ENCODE measurements at places on chromosomes 12 and 14.

- DNase-seq = no peak
These were observed 101.7 kb upstream of the CLEC14A start for GRCh38 chr14:38357557-38357956.

DNA sequence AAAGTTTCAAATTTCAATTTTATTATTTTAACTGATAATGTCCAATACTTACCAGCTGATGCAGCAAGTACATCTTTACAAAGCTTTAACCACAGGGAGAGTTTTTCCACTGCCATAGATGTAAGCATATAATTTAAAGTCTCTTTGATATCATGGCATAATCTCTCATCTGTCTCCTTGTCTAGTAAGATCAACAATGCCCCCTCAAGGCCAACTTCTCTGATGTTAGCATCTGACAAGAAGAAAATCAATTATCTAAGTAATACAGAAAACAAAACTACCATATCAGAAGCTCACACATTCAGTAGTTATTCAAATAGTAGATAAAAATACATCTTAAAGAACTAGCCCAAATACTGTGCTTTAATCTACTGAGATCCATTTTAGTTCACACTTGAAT is 94.2 kb downstream of the HEATR5A start:
- DNase-seq = no peak

GRCh38 chr12:130026608-130027176 is 122.9 kb upstream of the TMEM132D start:
- DNase-seq = no peak

DNA sequence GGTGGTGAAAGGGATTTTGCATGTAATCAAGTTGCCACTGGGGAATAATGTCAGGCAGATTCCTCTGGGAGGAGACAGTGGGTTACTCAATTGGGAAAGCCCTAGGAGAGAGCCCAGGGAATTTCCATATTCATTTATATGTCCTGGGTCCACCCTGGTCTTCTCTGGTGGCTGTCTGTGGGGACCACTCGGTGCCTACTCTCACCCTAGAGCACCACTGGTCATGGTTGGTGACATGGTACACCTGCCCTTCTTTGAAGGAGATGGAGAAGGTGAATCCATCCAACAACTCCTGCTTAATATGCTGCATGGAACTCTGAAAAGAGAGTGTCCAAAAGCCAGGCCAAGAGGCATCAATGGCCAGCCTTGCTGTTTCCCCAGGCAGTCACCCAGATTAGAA is 12.8 kb upstream of the RERG start:
- no peak for DNase-seq

DNA sequence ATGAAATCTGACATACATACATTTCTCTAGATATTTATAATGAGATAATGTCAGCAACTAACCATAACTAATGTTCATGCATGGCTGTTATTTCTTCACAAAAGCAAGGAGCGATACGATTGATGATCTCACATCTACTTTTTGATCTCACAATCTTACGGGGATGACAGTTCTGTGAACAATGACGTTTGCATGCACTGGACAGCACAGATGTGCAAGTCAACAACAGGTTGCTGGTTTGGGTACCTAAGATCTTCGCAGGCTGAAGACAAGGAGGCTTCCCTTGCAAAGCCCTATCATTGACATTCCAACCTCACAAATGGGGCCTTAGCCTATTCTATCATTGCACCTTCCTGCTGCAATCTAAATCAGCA is 53.6 kb downstream of the C12orf42 start:
- no peak for DNase-seq

DNA sequence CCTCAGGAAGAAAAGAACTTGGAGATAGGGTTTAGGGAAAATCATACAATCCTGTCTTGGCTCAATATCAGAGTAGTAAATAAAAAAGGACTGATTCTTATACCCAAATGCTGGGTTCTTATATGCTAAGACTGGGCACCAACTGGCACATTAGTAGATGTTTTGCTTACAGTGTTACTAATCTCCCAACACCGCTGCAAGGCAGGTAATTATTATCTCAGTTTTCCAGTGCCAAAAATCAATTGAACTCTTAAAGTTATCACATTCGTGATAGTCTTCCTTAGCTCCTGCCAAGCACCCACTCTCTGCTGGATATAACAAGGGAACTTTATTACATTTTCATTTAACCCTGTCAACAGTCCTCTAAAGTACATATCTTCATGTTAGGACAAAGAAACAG is 25.0 kb upstream of the HIGD1C start:
- no peak for DNase-seq

- no peak for DNase-seq
These were observed 412.7 kb upstream of the SEL1L start for GRCh38 chr14:81946375-81946774.

- DNase-seq = no peak
These were observed 393.1 kb upstream of the RGS6 start for GRCh38 chr14:71538938-71539649.

GRCh38 chr12:66119229-66119869 is 11.2 kb downstream of the LLPH start:
- no peak for DNase-seq

GRCh38 chr12:51942501-51943000 is 8.9 kb upstream of the ACVR1B start:
- DNase-seq = no peak

- no peak for DNase-seq
These were observed 315.9 kb downstream of the BMP4 start for GRCh38 chr14:53640695-53641094.

- no peak for DNase-seq
These were observed 103.9 kb downstream of the ARID2 start for GRCh38 chr12:45833401-45833800.

GRCh38 chr12:105878964-105879363 is 259.8 kb downstream of the NUAK1 start:
- no peak for DNase-seq

DNA sequence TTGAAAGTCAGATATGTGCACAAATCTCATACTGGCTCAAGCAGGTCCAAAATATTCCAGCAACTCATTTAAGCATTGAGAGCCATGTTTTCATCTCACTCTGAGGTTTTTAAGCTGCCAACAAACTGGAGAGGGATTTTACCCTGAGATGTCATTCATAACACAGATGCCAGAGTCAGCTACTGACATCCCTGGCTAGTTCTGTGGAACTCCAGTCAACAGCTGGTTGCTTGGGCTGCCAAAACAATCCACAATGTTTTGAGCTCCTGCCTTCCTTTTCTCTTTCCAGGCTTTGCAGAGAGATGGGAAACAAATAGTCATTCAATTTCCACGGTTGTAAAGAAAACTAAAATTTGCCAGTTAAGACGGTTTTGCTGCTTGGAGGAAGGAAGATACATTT is 621.2 kb upstream of the FBXO33 start:
- DNase-seq = no peak

DNA sequence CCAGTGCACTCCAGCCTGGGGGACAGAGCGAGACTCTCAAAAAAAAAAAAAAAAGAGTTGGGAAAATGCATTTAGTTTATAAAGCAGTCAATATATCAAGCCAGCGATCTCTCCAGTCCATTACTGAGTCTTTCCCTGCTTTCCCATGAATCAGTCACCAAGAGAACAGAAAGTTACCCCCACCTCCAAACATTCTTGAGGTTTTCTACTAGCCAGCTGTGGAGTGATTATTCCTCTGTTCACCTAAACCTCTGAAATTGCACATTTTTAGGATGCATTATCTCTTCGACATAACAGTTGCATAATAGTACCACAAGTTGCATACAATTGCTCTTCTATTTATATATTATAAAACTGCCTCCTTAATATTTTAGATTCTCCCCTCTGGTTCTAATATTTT is 134.8 kb upstream of the DIO3 start:
- no peak for DNase-seq

- DNase-seq = no peak
These were observed 281.0 kb upstream of the RGS6 start for GRCh38 chr14:71651228-71651627.

DNA sequence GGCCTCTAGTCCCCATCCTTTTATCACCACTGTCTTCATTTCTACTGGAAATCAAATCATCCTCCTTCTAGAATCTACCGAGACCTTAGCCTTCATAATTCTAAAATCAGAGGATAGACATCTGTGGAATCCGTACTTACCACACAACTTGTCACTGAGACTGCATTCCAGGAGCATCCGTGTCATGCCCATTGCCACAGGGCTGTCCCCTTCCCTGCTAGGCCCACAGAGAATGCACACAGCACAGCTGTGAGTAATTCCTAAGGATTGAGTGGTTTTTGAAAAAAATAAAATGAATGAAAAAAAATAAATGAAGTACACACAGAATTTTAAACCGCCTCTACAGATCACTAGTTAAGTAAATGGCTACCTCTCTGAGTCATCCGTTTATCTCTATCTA is 21.0 kb upstream of the MAGOHB start:
- no peak for DNase-seq

DNA sequence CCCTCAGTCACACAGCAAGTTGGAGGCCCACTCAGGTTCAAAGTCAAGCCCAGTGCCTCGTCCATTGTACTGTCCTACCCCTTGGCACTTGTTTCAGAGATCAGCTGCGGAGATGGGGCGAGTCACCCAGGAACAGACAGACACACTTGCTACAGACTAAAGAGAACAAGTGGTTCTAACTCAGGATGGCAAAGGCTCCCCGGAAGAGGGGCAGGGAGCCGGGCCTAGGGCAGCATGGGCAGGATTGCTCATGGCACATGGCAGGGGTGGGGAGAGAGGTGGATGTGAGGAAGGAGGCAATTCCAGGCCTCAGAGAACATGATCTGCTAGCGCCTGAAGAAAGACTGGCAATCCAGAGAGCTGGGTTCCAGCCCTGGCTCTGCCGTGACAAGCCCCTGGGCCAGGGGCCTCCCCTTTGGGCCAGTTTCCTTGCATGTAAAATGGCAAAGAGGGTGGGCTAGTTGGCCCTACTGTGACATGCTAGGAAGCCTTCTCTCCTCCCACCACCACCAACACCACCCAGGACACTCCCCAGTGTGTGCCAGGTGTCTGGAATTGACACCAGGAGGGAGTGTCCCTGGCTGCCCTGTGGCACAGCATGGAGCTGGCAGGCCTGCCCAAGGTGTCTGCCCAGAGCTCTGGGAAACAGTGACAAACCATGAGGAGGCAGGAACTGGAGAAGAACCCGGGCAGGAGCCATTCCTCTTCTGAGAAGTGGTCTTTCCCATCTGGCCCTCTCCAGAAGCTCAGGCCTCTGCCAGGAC is 24.0 kb upstream of the IRF2BPL start:
- DNase-seq = no peak

- no peak for DNase-seq
These were observed 25.8 kb downstream of the TAOK3 start for GRCh38 chr12:118346895-118347294.

DNA sequence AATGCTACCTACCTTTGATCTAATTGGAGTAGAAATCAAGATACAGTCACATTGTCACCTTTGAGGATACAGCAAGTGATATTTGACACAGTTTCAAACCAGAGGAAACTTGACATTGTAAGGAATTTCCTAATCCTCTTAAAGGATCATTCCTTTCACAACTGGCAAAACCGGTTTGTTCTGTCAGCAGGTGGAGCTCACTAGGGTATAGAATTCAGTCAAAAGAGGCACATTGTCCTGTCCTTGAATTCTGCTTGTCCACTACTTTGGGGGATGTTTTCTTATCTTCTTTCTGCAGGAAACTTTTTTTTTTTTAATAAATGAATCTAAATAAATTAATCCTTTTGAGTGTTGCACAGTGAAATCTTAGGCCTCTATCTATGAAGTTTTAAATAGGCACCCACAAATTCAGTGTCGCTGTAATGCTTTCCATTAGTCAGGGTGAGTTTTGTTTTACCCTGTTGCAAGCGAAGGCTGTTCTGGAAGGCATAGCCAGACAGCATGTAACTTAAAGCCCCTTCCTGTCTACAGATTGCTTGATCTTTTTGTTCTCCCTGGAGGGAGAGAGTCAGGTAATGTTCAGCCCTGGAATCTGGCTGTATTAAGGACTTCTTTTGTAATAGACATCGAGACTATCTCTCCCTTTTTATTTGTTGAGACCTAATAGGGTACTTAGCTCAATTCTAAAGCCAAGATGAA is 285.0 kb upstream of the RGS6 start:
- DNase-seq = no peak

- no peak for DNase-seq
These were observed 80.8 kb downstream of the RIC8B start for GRCh38 chr12:106855221-106855758.

DNA sequence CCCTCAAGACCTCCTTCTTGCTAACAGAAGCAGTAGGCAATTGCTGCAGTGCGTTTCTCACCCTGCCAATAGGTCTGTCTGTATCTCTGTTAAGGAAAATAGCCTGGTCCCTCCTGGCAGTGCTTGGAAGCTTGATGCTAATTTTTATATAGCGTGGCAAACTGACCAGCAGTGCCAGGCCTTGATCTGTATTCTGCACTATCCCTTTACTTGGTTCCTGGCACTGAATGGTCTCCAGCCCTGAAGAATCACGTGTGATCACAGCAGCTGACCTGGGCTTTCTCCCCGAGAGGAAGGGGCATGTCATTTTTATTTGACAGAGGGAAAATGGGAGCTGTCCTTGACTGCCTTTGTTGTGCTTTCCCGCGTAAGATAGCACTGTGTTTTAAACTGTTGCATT is 48.7 kb upstream of the TRAF3 start:
- no peak for DNase-seq

- no peak for DNase-seq
These were observed 49.8 kb downstream of the LLPH start for GRCh38 chr12:66080791-66081190.

DNA sequence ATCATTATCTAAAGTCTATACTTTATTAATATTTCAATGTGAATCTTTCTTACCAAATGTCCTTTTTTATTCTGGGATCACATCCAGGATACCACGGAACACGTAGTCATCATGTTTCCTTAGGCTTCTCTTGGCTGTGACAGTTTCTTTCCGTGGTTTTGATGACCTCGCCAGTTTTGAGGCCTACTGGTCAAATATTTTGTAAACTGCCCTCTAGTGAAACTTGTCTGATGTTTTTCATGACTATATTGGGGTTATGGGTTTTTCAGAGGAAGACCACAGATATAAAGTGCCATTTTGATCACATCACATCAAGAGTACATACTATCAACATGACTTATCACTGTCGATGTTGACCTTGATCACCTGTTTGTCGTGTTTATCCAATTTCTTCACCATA is 14.1 kb upstream of the SERPINA6 start:
- DNase-seq = no peak

GRCh38 chr12:132476421-132476820 is 13.5 kb upstream of the FBRSL1 start:
- DNase-seq = no peak

DNA sequence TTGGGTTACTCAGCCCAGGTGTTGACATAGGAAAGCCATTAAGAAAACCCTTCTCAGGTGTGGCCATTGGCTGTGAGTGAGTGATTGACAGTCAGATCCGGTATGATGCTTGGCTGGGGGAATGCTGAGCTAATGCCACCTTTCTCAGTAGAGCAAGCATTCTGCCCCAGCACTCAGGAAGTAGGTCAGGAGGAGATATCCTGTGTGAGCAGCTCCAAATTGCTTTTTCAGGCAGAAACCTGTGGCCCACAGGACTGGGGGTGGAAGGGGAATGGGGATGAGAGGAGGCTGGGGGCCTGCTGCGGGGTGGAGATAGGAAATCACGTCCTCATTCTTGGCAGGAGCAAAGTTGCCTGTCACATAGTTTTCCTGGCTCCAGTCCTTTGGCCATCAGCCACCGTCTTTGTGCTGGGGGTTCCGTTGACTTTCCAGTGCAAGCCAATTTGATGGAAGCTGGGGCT is 55.7 kb downstream of the NINJ2 start:
- no peak for DNase-seq
